ENCODE measurements at places on chromosomes 7 and 10. TPM values are rescaled to one million over a fixed set of nuclear protein-coding genes. Genes with fewer than 3 reads are reported as not detected.

- peak overlapping the region; percentile 92 for H3K27ac ChIP-seq
- peaks cover 27% of the 10 kb centered on the region for H3K4me1 ChIP-seq
- H3K27me3 ChIP-seq = peaks cover 2% of the 10 kb centered on the region
- DNase-seq = peak; percentile 64
- peak overlapping the region; percentile 75 for H3K4me3 ChIP-seq
Measured at GRCh38 chr10:4652111-4653010, 173.6 kb upstream of the AKR1E2 start.

- peaks cover 69% of the 10 kb centered on the region for H3K4me1 ChIP-seq
- H3K27ac ChIP-seq = no peak overlapping the region
- H3K27me3 ChIP-seq = no peaks in the 10 kb centered on the region
- peak overlapping the region; percentile 51 for H3K4me3 ChIP-seq
Measured at GRCh38 chr10:3806603-3807002, 21.6 kb upstream of the KLF6 start.

Gene TMEM178B
- total RNA-seq = 0.52 TPM

GRCh38 chr7:74461970-74462706 is 8.4 kb downstream of the GTF2IRD1 start:
- no peak overlapping the region for H3K27ac ChIP-seq
- H3K4me3 ChIP-seq = no peak overlapping the region
- no peaks in the 10 kb centered on the region for H3K36me3 ChIP-seq
- peaks cover 4% of the 10 kb centered on the region for H3K4me1 ChIP-seq
- DNase-seq = no peak

Gene PMPCB
- 73.1 TPM for total RNA-seq

Gene PCLO
- total RNA-seq = not detected

DNA sequence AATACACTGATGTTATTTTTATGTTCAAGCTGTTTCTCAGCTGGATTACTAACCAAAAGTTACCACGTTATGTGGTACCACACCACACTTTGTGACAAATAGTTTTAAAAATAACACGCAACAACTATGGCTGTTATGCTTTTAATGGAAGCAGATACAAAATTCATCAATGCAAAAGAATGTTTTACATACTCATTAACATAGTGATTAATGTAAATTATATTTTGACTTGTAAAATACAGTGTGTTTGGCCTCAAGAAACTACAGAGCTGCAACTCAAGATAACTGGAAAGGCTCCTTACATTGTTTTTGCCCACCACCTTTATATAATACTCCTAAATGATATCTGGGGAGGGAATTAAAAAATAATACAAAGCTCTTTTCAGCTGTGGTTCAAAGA is 25.5 kb downstream of the NCOA4 start:
- H3K27ac ChIP-seq = no peak overlapping the region
- no peaks in the 10 kb centered on the region for H3K27me3 ChIP-seq
- peaks cover 63% of the 10 kb centered on the region for H3K36me3 ChIP-seq

DNA sequence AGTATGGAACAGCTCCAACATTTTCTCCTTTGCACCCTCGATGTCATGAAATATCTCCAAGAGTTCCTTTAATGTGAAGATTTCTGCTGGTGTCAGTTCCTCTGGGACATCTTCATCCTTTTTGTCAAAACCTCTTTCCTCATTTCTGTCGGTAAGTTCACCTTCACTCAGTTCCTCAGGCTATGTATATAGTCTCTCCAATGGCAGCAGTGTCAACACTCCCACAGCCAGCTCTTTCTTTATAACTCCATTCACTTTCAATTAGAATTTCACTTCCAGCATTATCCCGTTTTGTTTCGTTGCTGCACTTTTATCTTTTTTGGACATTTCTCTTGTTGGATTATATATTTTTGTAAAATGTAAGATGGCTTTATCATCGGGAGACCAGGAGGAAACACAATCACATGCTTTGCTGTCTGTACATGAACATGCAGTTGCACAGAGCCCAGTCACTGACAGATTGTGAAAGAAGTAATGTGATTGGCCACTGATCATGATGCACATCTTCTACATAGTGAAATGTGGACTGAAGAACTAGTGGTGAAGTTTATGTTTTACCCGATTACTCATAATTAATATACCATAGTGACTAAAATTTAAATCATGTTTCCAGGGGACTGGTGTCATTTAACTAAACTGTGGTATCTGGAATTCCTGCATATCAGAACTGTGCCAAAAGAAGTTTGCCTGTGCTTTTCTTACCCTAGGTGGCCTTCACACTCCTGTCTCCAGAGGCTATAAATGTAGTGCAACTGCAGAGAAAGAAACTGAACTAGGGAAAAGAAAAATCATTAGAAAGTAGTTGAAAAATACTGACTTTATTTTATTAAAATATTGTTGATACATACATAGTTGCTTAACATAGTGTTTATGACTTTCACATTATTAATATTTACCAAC is 289.6 kb downstream of the PPP1R3A start:
- no peak overlapping the region for H3K4me3 ChIP-seq
- no peaks in the 10 kb centered on the region for H3K36me3 ChIP-seq
- no peaks in the 10 kb centered on the region for H3K27me3 ChIP-seq
- H3K27ac ChIP-seq = no peak overlapping the region
- DNase-seq = no peak

Gene PPP1R17
- not detected for total RNA-seq

Gene TUBAL3
- 0.14 TPM for total RNA-seq

DNA sequence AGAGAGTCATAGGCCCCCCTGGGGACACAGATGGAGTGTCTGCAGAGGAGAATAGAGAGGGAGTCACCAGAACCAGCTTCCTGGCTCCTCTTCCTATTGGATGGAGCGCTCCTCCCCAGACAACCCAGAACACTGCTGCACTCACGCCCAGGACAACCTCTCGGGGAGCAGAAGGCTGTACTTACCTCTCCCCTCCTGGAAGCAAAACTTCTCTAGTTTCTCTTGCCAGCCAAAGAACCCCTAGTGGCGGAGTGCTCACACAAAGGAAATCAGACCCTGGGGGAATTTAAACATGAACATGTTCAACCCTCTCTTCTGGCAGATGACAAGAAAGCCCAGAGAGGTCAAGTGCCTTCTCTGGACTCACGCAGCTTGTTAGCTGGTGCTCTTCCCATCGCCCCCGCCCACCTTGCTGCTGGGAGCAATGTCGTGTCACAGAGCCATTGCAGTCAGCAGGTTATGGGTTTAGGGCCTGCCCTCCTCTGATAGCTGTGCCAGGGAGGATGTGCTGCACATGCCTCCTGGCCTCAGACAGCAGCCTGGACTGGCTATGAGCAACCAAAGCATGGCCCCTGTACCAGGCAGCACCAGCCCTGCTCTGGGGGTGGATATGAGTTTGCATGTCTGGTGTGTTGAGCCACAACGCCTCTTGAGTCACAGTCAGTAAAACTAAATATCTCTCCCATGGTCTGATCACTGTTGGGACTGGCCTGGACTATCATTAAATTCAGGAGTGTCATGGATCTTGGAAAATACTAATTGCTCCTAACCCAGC is 84.4 kb downstream of the SLIT1 start:
- peaks cover 2% of the 10 kb centered on the region for H3K27me3 ChIP-seq
- no peaks in the 10 kb centered on the region for H3K36me3 ChIP-seq
- DNase-seq = no peak
- H3K27ac ChIP-seq = no peak overlapping the region

DNA sequence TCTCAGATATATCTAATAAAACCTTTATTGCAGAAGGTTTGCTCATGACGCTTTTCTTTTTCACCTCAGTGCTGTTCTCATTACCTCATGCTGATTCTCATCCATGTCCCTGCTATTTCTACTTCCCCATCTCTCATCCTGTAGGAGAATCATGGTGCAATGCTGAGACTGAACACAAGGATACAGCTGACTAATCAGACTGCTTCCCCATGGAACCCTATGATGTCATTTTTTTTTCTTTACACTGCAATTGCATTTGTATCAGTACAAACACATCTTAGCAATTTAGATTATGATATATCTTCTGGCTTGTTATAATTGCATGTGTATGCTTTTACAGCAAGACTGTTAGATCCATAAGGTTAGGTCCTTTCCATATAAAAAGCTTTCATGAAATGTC is 93.7 kb downstream of the SEMA3A start:
- DNase-seq = no peak
- H3K36me3 ChIP-seq = no peaks in the 10 kb centered on the region
- peaks cover 2% of the 10 kb centered on the region for H3K27me3 ChIP-seq
- no peaks in the 10 kb centered on the region for H3K4me1 ChIP-seq
- no peak overlapping the region for H3K4me3 ChIP-seq

Gene ZNF467
- total RNA-seq = 0.21 TPM

DNA sequence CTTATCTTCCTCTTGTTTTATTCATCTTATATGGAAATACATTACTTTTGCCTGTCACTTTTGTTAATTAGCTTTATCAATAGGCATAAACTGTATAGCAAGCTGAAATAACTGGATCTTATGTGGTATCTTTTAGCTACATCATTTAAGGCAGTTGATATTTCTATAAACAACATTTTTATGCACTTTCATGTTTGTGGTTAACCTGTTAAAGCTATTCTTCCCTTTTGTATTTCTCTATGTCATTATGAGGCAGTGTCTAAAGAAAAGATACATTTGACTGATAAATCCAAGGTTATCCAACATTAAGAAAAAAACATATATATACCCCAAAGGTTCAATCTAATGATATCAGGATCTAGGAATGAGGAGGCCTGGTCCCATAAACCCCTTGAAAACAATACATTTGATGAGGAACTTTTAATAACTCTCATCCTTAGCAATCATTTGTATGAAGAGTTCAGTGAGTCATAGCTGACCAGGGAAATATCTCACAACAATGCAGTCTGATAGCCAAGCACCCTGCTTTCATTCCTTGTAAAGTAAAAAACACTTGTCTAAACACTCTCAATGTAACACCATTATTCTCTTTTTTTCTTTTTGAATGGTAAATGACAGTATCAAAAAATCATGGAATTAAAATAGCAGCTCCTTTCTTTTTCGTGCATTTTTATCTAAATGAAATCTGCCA is 300.9 kb downstream of the NEBL start:
- no peak overlapping the region for H3K4me3 ChIP-seq
- no peak for DNase-seq
- no peaks in the 10 kb centered on the region for H3K4me1 ChIP-seq
- no peak overlapping the region for H3K27ac ChIP-seq
- no peaks in the 10 kb centered on the region for H3K36me3 ChIP-seq

- no peaks in the 10 kb centered on the region for H3K36me3 ChIP-seq
- DNase-seq = no peak
- peaks cover 17% of the 10 kb centered on the region for H3K27me3 ChIP-seq
- no peaks in the 10 kb centered on the region for H3K4me1 ChIP-seq
Measured at GRCh38 chr10:113261161-113261560, 291.7 kb upstream of the HABP2 start.

- no peaks in the 10 kb centered on the region for H3K4me1 ChIP-seq
- H3K27ac ChIP-seq = no peak overlapping the region
- H3K4me3 ChIP-seq = no peak overlapping the region
- no peaks in the 10 kb centered on the region for H3K27me3 ChIP-seq
- H3K36me3 ChIP-seq = no peaks in the 10 kb centered on the region
- no peak for DNase-seq
Measured at GRCh38 chr10:131701131-131701947, 199.5 kb upstream of the PPP2R2D start.

DNA sequence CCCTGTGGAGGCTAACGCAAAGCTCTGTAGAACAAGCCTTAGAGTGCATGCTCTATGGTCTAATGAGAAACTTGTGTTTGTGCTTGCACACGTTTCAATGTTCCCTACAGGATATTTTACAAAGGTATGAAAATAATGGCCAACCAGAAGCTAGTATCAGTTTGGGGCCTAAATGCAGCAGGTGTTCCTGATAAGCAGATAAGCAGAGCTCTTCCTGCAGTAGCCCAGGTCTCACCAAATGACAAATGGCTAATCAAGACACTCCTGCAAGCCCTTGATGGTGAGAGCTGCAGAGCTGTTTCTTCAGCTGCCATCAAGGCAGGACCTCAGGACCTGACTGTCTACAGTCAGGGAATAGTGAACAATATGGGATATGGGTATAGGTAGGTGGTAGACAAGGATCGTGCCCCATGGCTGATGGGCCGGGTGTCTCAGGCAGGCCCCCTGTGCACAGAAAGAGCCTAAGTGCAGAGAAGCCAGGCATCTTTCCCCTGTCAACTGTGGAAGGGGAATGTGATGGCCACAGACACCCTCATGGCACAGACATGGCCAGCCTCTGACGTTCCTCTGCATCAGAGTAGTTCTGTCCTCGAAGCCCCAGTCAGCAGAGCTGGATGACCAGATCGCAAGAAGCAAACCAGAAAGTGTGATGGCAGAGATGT is 23.2 kb upstream of the RASSF4 start:
- no peaks in the 10 kb centered on the region for H3K36me3 ChIP-seq
- H3K27me3 ChIP-seq = peaks cover 7% of the 10 kb centered on the region
- H3K27ac ChIP-seq = no peak overlapping the region
- H3K4me1 ChIP-seq = peaks cover 7% of the 10 kb centered on the region
- H3K4me3 ChIP-seq = no peak overlapping the region

- no peak for DNase-seq
- H3K4me1 ChIP-seq = peaks cover 9% of the 10 kb centered on the region
- H3K4me3 ChIP-seq = no peak overlapping the region
- no peaks in the 10 kb centered on the region for H3K27me3 ChIP-seq
- no peak overlapping the region for H3K27ac ChIP-seq
- H3K36me3 ChIP-seq = peaks cover 37% of the 10 kb centered on the region
Measured at GRCh38 chr7:116884691-116885090, 22.3 kb downstream of the CAPZA2 start.

GRCh38 chr10:83078160-83078559 is 1061.1 kb upstream of the GHITM start:
- no peak overlapping the region for H3K4me3 ChIP-seq
- no peaks in the 10 kb centered on the region for H3K36me3 ChIP-seq
- no peak overlapping the region for H3K27ac ChIP-seq
- no peak for DNase-seq
- H3K27me3 ChIP-seq = no peaks in the 10 kb centered on the region
- no peaks in the 10 kb centered on the region for H3K4me1 ChIP-seq

Gene CCL24
- not detected for total RNA-seq

GRCh38 chr10:59432207-59432900 is 70.0 kb upstream of the FAM13C start:
- no peak overlapping the region for H3K27ac ChIP-seq
- H3K27me3 ChIP-seq = no peaks in the 10 kb centered on the region
- H3K4me3 ChIP-seq = no peak overlapping the region
- no peaks in the 10 kb centered on the region for H3K36me3 ChIP-seq
- DNase-seq = no peak

GRCh38 chr10:75436896-75437295 is 5.5 kb downstream of the LRMDA start:
- H3K27me3 ChIP-seq = peaks cover 27% of the 10 kb centered on the region
- no peaks in the 10 kb centered on the region for H3K36me3 ChIP-seq
- no peak overlapping the region for H3K27ac ChIP-seq
- no peak overlapping the region for H3K4me3 ChIP-seq
- DNase-seq = no peak
- no peaks in the 10 kb centered on the region for H3K4me1 ChIP-seq

- no peak overlapping the region for H3K27ac ChIP-seq
- no peaks in the 10 kb centered on the region for H3K4me1 ChIP-seq
- peaks cover 18% of the 10 kb centered on the region for H3K27me3 ChIP-seq
- H3K36me3 ChIP-seq = no peaks in the 10 kb centered on the region
- no peak for DNase-seq
Measured at GRCh38 chr10:27328946-27329345, 88.3 kb upstream of the ACBD5 start.
